ENCODE measurements at places on chromosomes 7 and 10. TPM values are rescaled to one million over a fixed set of nuclear protein-coding genes. Genes with fewer than 3 reads are reported as not detected.

The CALHM3 gene
- total RNA-seq = not detected

The CHCHD3 gene
- total RNA-seq = 53.9 TPM

GRCh38 chr10:31437959-31438358 is 118.9 kb downstream of the ZEB1 start:
- no peak for DNase-seq

DNA sequence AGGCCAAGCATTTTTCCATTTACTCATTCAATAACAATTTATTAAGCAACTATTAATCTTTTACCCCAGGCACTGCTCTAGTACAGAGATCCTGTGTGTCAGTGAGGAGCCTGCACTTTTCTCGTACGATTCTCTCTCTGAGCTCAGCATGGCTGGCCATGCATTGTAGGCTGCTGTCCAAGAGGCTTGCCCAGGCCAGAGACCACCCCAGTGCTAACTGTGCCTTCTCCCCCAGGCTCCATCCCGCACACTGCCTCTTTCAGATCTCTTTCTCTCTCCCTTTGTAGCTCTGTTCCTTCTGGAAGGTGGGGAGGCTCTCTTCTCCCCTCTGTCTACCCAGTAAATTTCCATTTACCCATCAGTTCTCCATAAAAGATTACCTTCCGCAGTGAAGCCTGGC is 101.0 kb upstream of the IKZF1 start:
- no peak for DNase-seq

- peak; percentile 43 for DNase-seq
These were observed 164.4 kb downstream of the RGS10 start for GRCh38 chr10:119377958-119378736.

GRCh38 chr7:37455081-37455480 is 6.4 kb upstream of the ELMO1 start:
- no peak for DNase-seq

GRCh38 chr7:18860221-18860620 is 257.2 kb downstream of the TWIST1 start:
- DNase-seq = no peak

The AGR3 gene
- 20.3 TPM for total RNA-seq

- peak; percentile 80 for DNase-seq
These were observed 252.9 kb downstream of the MAD1L1 start for GRCh38 chr7:1979591-1980560.

DNA sequence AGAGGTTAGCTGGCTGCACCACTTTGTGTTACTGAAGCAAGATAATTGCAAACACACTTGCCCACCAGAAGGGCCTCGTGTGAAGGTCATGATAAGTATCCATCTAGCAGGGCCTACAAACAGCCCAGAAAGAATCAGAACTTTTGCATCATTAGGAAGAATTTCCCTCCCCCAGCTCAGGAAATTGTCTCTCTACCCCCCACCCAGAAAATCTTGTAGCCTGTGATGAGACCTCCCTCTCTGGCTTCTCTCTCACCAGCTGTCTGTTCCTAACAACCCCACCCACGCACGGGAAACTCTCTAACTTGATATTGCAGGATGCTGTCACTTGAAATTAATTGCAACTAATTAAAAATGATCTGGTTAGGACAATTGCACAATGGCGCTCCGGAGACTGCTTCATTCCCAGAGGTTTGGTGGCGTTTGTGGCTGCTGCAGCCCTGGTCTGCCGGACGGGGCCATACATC is 34.5 kb downstream of the ZNF503 start:
- peak; percentile 94 for DNase-seq

DNA sequence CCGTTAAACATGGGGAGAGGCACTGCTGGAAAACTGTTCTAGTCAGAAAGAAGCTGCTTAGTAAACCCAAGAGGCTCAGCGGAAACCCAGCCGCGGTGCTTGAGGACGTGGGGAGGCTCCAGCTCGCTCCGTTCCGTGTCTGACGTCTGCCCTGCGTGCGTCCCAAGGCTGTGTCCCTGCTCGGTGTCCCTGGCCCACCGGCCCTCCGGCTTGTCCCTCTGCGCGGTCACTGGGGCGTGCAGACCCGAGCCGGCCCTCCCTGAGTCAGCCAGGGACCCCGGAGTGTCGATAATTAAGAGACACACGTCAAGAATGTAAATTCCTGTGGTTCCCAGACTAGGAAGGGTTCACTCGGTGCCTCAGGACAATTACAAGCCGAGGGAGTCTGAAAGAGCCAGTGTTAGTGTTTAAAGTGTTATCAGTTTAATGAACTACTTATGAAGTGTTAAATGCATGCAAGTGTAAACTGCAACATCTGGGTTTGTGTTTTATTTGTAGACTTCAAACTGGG is 98.9 kb downstream of the WDR11 start:
- peak; percentile 69 for DNase-seq
